ENCODE measurements at places on chromosomes 13 and 19.
A peak's percentile ranks its signal among the peaks of the same experiment; 100 is the strongest.

DNA sequence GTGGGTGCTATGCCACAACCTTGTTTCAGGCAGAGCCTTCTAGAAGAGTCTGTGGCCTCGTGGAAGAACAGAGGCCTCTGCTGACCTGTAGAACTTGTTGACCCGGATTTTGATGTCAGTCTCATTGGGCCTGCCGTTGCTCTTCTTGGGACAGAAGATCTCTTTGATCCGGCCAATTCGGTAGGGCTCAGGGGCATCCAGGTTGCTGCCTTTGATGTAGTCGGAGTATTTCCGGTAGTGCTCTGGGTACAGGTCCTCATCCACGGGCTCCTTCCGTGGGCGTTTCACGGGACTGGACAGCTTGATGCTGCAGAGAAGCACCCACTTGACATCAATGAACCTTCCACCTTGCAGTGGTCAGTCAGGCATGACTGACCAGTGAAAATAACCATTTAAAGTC, 24.0 kb upstream of the EIF3G start:
- no peak for DNase-seq
- no peak overlapping the region for H3K27ac ChIP-seq
- peaks cover 3% of the 10 kb centered on the region for H3K4me1 ChIP-seq
- H3K27me3 ChIP-seq, result no peaks in the 10 kb centered on the region

DNA sequence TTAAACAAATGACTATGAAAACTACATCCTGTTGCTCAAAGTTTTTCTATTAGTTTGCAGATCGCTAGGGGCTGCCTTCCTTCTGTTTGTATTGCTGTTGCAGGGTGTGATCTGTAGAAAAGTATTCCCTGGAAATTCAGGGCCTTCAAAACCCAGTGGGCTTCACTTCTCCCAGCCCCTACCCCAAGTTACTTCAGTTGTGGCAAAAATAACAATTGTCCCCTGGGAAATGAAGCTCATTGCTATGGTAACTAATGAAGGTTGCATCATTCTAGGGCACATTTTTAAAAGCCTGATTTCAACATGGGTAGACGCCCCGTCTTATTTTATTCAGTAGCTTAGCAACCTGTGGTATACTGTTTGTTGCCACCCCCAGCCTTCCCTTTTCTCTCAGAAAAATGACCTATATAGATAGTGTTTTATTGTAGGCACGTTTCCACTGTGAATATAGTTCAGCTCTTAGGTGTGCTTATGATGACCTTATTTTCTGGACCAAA, 60.9 kb downstream of the WDFY2 start:
- peak overlapping the region; percentile 86 for H3K27ac ChIP-seq
- peaks cover 4% of the 10 kb centered on the region for H3K36me3 ChIP-seq
- no peak overlapping the region for H3K4me3 ChIP-seq
- DNase-seq, result no peak
- peaks cover 43% of the 10 kb centered on the region for H3K4me1 ChIP-seq

DNA sequence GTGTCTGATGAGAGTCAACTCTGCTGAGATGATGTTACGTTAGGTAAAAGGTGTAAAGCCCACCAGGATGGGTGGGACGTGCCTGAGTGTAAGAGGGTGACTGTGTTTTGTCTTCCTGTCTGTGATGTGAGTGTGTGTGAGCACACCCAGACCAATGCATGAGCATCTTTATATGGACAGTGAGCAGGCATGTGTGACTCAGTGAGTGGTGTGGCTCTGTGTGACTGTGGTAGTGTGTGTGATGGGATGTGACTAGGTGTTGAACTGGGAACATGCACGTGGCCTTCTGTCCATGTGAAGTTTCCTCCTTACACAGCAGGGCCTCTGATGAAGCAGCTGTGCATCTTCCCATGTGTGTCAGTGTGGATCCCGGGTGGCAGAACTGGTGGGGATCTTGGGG, 17.8 kb upstream of the LGALS16 start:
- no peaks in the 10 kb centered on the region for H3K27me3 ChIP-seq
- H3K27ac ChIP-seq, result no peak overlapping the region
- H3K36me3 ChIP-seq, result no peaks in the 10 kb centered on the region
- H3K4me1 ChIP-seq, result no peaks in the 10 kb centered on the region
- no peak for DNase-seq

DNA sequence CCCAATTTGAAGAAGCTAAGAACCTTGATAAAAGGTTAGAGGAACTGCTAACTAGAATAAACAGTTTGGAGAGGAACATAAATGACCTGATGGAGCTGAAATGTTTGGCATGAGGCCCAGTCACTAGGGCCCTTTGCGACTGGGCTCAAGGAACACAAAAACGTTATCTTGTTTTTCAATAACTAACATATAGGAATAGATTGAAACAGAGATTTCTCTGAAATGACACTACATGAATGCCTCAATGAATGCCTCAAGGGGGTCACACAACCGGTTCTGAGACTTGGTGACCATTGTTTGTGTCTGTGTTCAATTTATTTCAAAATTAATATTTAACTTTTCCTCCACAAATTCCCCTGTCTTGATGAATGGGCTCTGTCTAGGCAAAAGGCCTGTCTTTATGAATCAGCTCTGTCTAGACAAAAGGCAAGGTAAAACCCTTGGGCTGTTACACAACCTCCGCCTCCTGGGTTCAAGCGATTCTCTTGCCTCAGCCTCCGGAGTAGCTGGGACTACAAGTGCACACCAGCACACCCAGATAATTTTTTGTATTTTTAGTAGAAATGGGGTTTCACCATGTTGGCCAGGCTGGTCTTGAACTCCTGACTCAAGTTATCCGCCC, 932 bp upstream of the ZNF486 start:
- H3K27me3 ChIP-seq, result peaks cover 2% of the 10 kb centered on the region
- H3K4me3 ChIP-seq, result no peak overlapping the region
- no peak for DNase-seq
- peaks cover 17% of the 10 kb centered on the region for H3K4me1 ChIP-seq

DNA sequence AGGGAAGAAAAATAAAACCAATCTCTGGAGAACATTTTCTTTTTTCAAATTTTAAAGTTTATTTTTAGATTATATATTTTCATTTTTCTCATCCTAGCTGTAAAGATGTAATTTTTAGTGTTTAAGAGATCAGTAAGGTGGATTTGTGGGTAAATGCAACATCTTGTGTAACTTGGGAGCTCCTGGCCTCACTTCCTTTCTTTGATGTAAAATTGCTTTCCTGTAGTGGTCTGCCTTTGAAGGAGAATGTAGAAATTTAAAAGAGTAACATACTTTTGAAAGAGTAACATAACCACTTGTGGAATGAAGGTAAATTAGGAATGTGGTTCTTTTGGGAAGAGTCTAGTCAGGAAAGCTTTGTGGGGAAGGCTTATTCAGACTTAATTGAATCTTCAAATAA, 95.7 kb upstream of the AKAP11 start:
- H3K4me1 ChIP-seq, result peaks cover 16% of the 10 kb centered on the region
- peak overlapping the region; percentile 1 for H3K27ac ChIP-seq
- H3K27me3 ChIP-seq, result peaks cover 1% of the 10 kb centered on the region
- peaks cover 28% of the 10 kb centered on the region for H3K36me3 ChIP-seq
- DNase-seq, result no peak
